ENCODE measurements at places on chromosomes 16 and 17.

DNA sequence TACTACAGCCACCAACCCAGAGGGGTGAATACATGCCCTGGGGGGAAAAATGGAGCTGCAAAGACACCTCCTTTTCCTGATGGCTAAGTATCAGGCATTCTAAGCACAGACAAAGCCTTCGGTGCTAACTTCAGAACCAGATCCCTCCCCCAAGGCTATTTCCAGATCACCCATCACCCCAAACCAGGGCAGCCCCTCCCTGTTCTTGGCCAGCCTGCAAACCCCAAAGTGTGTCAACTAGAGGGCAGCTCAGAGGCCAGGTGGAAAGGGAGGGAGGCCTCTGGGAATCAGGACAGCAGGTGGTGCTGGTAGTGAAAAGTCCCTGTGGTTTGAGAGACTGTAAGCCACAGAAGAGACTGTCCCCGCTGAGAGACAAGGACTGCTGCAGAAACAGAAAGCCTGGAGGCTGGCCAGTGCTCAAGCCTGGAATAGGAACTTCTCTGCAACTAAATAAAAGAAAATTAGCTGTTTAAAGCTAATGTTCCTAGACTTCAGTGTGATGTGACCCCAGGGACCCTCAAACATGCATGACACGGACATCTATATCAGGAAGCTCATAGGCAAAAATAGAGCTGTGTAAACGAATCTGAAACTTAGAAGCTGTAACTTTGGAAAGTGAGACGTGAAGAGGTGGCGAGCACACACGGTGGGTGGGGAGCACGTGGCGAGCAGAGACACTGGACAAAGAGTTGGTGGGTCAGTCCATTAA lies 9.1 kb downstream of the TUBG1 start:
- DNase-seq = peak; percentile 48

GRCh38 chr16:50602531-50603205 lies 54.5 kb downstream of the NKD1 start:
- DNase-seq = no peak

- no peak for DNase-seq
Measured at GRCh38 chr16:84844049-84844350, 24.2 kb downstream of the CRISPLD2 start.

- peak; percentile 87 for DNase-seq
Measured at GRCh38 chr17:40026816-40027613, 11.8 kb downstream of the CSF3 start.

GRCh38 chr17:21129023-21129681 lies 2.4 kb downstream of the DHRS7B start:
- DNase-seq = no peak

DNA sequence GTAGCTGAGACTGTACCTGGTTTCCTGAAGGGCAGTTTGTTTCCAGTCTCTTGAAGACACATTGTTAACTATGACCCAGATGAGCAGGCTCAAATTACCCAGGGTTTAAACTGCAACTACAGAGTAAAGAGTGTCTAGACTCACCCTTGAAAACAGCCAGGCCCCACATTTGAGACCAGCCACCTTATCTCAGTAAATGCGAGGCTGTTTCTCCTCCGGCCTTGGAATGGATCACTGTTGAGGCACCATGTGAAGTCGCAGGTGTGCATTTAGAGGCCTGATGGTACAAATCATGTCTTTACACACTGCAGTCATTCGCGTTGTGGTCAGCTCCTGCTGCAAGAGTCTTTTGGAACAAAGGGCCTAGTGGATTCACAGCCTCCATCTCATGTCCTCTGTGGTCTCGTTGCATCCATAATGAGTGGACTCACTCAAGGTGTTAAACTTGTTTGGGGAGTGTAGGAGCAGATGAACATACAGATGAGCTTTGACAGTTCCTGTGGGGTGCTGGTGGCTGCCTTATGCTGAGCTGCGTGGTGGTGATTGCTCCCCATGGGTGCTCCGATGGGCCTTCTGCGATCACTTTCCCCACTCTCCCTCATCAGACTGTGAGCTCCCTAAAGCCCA lies 18.5 kb upstream of the N4BP1 start:
- DNase-seq = no peak

DNA sequence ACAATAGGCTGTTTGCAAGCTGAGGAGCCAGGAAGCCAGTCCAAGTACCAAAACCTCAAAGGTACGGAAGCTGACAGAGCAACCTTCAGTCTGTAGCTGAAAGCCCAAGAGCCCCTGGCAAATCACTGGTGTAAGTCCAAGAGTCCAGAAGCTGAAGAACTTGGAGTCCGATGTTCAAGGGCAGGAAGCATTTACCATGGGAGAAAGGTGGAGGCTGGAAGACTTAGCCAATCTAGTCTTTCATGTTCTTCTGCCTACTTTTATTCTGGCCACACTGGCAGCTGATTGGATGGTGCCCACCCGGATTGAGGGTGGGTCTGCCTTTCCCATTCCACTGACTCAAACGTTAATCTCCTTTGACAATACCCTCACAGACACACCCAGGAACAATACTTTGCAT lies 15.3 kb downstream of the CD300LB start:
- DNase-seq = no peak

DNA sequence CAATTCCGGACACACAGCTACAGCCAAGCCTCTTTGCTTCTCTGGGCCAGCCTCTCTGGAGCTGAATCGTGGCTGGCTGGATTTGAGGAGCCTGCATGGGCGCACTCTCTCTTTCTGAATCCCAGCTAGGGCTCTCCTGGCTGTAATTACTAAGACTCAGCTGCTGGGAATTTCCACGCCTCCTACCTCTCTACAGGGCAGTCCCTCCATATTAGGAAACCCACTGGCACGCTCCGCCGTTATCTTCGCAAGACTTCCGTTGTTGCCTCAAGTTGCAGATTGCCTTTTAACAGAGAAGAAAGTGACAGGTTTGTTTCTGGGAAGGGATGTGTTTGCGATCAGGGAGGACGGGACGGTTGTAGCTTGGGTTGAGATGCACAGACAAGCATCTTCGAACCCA lies 188.4 kb upstream of the NLRP1 start:
- no peak for DNase-seq

DNA sequence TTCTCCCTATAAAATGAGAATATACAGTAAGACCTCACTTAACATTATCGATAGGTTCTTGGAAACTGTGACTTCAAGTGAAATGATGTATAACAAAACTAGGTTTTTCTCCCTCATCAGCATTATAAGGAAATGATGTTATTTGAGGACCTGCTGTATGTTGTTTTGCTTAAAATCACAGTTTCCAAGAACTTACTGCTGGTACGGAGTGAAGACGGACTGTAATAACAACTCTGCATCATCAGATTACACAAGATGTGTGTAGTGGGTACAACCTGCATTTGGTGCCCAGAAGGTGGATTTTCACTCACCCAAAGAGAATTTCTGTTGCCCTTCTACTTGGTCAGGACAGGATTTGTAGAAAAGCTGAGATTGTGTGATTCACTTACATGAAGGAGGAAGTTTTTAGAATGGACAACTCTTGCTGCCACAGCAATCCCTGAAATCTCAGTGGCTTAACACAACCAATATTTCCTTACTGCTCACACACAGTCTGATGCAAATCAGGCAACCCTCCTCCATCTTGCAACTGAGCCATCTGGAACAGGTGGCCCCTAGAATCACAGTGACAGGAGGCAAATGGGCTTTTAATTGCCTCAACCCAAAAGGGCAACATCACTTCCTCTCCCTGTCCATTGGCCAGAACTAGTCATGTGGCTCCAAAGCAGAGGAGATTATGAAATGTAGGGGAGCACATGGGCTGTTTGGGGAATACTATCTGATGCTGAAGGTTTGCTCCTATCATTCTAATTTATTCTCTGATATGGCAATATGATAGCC lies 67.6 kb upstream of the CACNG5 start:
- no peak for DNase-seq
